Activated CD4-positive, alpha-beta T cell treated with anti-CD3 and anti-CD28 coated beads, Interleukin-2, Interleukin-4, amounts not matched to agents 100 ng/mL and 50 ng/mL, durations not matched to agents 16 hours and 8 hours (primary cell): ENCODE measurements at places on chromosomes 4 and X.
A peak's percentile ranks its signal among the peaks of the same experiment; 100 is the strongest.

DNA sequence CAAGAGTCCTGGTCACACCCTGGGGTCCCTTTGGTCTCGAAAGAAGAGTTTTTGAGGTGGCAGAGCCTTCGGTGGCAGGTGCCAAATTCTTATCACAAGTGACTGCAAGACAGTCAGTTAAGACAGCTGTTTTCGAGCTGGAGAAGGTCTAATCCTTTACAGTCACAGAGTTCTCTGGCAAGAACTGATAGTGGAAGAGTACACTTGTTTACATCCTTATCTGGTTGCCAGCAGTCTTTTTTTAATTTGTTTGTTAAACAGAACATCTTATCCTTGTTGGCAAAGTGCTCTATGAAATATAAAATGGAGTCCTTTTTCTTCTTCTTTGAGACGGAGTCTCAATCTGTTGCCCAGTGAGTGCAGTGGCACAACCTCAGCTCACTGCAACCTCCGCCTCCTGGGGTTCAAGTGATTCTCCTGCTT is 50.4 kb upstream of the ELOVL6 start:
- DNase-seq, result no peak

DNA sequence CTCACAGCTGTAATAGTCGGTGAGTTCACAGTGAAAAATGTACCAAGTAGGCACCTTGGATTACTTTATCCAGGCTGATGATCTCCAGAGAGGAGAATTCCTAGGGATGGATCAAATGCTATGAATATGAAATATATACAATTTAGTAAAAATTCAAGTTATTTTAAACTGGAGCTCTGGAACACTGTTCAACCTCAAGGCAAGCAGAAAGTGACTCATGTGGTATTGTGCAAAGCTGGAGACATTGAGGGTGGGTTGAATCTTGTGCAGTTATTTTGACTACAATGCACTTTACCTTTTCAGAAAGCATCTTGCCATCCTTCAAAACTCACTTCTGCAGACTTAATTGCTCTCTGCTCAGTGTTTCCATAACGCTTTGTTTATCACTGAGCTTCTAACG is 43.4 kb downstream of the OSTC start:
- DNase-seq, result no peak

DNA sequence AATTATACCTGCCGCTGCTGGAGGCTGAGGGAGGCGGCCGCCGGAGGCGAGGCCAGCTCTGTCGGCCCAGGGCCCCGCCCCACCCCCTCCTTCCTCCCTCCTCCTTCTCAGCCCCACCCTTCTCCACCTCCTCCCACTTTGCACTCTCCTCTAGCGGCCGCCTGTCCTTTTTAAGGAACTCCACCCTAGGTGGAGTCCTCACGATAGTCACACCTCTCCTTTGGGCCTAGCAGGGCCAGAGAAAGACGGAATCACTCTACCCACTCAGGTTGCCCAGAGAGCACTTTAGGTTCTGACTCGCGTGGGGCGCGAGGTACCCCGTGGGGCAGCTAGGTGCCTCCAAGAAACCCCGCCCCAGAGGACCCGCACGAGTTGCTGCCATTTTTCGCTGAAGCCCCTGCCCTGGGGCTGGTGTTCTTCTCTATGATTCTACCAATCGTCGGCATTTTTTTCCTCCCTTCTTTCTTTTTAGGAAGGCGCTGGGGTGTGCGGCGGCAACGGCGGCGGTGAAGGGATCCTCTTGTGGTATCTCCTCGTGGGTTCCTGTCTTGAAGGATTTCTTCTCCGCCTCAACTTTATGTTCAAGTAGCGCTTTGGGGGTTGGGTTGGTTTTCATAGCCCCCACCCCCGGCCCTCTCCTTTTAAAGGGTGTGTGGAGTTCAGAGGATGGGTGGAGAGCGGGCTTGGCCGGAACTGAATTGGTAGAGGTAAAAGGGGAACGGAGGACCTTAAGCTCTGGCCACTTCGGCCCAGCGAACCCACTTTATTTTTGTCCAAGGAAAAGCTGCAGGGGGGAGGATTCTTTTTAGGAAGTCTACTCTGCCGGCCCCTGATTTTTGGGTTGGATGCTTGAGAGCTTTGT is at the start of gene KLF8:
Gene KLF8 (plus strand): TSS at position 136 of the 862 bp plus-strand sequence. CDS start 979 bp downstream, outside the sequence.
- DNase-seq, result peak; percentile 22

GRCh38 chrX:73561801-73562200 is 1.2 kb upstream of the CHIC1 start:
- DNase-seq, result no peak

DNA sequence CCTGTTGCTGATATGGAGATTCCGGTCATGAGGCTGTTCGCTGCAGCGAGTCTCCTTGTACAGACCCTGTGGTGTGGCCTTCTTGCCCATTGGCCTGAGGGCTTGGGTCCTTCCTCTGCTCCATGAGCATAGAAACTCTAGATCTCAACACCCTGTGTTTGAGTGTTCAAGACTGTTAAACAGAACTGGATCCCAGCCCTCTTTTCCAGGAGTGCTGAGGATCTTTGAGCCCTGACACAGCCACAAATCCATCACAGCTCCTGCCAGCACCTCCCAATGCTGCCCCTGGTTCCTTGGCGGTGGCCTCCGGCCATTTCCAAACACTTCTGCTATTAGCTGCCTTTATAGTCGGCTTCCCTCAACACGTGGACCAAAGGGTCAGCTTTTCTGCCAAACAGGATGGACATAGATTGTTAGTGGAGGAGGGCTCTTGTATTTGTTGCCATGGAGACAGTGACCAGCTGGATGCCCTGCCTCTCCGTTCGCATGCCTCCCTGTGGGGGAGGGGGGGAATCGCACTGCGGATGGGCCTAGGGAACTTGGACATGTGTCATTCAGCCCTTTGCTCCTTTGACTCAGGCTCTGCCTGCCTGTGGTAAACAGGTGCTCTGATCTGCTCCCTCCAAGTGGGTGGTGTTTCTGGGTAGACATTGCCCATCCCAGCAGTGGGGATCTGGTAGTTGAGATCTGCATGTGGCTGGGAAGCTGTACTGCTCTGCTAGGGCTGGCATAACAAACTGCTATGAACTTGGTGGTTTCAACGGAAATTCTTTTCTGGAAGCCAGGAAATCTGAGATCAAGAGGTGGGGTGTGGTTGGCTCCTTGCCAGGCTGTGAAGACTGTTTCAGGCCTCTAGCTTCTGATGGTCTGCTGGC is 6.9 kb upstream of the WDR1 start:
- DNase-seq, result no peak

GRCh38 chr4:2962614-2963174 is 512 bp downstream of the NOP14 start:
- DNase-seq, result peak; percentile 48

GRCh38 chrX:20252381-20253231 is 14.1 kb downstream of the RPS6KA3 start:
- peak; percentile 73 for DNase-seq

- no peak for DNase-seq
Measured at GRCh38 chrX:110284159-110284558, 33.7 kb downstream of the AMMECR1 start.

- no peak for DNase-seq
Measured at GRCh38 chrX:132692066-132692465, 203.2 kb upstream of the MBNL3 start.

- DNase-seq, result no peak
Measured at GRCh38 chr4:7647186-7647585, 212.5 kb upstream of the PSAPL1 start.

DNA sequence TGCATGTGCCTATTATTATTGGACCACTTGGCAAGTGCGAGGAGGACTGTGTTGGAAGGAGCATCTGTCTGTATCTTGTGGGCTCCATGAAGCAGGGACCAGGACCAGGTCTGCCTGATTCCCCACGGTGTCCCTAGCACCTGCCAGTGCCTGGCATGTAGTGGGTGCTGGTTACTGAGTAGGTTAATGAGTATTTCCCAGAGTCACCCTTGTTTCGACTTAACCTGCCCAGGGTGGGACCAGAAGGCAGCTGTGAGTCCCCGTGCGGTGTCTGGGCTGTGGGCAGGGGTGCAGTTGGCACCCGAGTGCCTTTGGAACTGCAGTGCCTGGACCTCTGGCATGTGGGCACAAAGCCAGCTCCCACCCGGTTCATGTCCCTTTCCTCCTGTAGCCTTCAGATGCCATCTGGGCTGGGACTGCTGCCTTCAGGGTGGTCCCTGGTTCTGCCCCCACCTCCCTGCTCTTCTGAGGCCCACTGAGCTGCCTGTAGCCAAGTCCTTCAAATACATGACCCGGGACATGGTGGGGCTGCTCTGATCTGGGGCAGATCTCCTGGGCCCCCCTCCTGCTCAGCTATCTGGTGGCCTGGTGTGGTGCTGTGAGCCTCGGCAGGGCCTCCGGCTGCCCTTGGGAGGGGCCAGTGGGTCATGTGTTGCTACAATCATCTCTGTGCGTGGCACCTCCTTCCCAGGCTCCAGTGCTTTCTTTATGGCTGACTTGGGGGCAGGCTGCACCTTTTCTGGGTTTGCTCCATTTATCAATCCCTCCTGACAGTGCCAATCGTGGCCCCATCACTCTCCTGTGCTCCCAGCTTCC is 53.0 kb upstream of the SORCS2 start:
- no peak for DNase-seq

DNA sequence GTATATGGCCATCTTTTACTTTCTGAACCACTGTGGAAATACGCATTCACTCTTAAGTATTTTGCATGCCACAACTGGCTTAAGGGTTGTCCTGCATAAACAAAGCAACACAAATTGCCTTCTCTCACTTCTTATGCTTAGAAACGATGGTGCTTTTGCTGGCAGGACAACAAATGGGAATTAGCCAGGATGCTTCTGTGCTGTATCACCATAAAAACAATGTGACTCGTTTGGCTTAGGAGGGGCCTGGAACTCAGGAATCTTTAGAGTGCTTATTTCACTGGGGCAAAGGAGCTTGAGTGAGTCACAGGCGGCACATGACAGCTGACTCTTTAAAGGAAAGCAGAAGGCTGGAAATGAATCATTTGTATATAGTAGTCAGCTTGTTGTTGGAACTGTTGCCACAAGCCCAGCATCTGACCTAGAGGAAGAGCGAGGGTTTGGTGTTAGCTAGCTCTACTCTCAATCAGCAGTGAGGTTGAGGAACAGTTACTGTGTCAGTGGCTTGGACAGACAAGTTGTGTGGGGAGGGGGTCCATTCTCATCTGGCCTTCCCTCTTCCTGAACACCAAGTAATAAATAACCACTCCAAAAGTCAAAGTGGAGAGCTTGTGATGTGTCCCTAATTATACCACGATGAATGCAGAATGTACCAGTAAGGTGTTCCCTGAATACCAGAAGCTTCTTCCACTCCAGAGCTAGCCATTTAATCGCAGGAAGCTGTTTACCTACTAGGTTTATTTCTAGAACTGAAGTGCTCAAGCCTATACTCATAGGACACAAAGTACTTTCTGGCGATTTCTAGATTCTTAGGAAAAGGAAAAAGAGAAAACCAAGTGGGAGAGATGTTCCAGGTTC is 293.1 kb downstream of the CAMK2D start:
- peak; percentile 67 for DNase-seq

DNA sequence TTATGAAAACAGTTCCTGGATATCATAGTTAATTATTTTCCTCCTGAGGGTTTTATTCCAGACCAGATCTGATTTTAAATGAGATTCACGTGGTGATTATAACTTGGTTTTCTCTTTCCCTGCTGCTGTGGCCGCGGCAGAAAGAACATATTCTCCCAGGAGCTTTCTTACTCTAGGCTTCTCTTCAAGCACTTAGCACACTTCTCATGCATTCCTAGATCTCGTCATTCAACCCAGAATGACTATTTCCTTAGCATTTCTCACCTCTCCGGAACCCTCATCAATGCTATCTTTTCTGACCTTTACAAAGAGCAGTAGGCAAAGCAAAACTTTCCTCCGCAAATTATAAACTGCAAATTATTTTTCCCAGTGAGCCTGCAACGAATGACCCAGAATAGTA is 122.9 kb downstream of the GPAT3 start:
- DNase-seq, result no peak

DNA sequence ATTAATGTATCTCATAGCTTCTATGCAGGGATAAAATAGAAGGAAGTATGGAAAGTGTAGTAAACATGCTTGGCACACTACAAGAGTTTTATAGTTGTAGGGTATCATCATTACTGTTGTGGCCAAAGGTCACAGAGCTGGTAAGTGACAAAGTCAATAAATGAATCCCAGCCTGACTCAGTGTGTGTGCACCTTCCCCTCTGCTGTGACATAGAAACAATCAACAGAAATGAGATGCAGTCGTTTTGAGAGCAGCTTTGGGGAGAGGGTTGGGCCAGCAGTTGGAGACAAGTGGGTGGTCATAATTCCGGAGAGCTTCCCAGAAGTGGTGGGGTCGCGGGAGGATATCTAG is 82.4 kb upstream of the RBPJ start:
- no peak for DNase-seq

GRCh38 chrX:46903458-46904242 is 8.6 kb upstream of the JADE3 start:
- peak; percentile 60 for DNase-seq

- DNase-seq, result no peak
Measured at GRCh38 chrX:30580641-30581040, 3.1 kb upstream of the TASL start.
